ENCODE measurements at places on chromosomes 13 and 19.
A peak's percentile ranks its signal among the peaks of the same experiment; 100 is the strongest.

DNA sequence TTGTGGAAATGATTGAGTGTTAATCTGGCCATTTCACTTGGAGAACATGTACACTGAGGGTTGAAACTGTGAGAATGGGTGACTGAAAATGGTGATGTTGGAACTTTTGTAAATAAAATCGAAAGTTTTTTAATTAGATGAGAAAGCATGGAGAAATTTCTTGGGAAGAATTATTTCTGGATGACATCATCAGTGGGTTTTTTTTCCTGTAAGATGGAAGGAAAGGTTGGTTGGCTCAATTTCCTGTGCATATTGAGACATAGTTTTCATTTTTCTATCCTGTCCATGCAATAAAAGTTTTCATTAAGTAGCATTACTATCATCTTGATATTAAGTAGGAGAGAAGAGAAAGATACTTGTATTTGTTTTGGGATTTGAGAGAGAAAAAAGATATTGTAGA, 120.6 kb upstream of the HTR2A start:
- DNase-seq = no peak

DNA sequence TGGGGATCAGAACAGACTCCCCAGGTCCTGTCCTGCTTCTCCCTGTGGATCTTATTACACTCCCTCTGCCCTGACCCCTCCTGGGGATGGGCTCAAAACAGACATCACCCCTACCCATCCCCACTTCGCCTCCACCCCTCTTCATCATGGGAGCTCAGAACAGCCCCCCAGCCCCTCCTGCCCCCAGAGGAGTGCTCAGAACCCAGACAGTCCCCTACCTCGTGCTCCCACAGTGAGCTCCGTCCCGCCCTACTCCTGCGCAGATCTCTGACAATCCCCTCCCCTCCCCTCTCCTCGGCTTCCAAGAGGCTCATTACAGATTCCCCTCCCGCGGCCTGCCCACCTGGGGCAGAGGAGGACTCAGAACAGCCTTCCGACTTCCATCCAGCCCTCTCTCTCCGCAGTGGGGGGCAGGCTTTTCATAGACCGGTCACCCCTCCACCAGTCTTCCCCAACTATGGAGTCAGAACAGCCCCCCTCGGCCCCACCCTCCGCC, 6.1 kb downstream of the NXNL1 start:
- no peak for DNase-seq

DNA sequence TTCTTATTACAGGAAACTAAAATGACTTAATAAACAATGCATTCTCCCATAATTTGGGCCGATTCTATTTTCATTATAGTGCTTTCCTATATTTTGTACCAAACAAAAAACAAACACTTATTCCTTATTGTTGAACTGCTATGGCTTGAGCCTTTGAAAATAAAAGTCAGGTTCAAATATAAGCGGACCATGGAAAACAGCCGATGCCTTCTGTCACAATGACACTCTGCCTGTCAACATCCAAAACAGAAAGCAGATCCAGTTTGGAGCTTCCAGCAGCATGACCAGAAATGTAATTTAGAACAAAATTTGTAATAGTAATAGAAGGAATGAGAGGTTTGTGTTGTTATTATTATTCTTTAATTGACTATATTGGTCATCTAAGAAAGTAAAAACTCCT, 194.5 kb downstream of the LHFPL6 start:
- DNase-seq = no peak

DNA sequence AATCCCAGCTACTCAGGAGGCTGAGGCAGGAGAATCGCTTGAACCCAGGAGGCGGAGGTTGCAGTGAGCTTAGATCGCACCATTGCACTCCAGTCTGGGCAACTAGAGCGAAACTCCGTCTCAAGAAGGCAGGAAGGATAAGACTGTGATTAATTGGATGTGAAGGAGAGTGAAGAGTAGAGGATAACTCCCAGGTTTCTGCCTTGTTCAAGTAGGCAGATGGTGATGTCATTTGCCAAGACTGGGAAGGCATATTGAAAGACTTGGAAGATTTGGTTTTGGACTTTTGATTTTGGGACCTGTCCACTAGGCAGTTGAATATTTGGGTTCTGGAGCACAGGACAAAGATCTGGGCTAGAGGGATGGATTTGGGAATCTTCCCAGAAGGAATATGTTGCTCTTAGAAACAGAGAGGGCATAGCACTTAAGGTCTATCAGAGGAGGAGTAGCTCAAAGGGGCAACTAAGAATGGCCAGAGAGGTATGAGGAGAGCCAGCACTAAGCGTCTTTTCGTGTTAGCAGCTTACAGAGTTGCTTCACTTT, 20.0 kb downstream of the GARRE1 start:
- DNase-seq = no peak

GRCh38 chr13:79659121-79659521, 178.2 kb downstream of the NDFIP2 start:
- no peak for DNase-seq

DNA sequence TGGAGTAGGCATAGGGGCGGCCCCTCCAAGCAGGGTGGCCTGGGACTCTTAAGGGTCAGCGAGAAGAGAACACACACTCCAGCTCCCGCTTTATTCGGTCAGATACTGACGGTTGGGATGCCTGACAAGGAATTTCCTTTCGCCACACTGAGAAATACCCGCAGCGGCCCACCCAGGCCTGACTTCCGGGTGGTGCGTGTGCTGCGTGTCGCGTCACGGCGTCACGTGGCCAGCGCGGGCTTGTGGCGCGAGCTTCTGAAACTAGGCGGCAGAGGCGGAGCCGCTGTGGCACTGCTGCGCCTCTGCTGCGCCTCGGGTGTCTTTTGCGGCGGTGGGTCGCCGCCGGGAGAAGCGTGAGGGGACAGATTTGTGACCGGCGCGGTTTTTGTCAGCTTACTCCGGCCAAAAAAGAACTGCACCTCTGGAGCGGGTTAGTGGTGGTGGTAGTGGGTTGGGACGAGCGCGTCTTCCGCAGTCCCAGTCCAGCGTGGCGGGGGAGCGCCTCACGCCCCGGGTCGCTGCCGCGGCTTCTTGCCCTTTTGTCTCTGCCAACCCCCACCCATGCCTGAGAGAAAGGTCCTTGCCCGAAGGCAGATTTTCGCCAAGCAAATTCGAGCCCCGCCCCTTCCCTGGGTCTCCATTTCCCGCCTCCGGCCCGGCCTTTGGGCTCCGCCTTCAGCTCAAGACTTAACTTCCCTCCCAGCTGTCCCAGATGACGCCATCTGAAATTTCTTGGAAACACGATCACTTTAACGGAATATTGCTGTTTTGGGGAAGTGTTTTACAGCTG, at the start of the genes BRCA2 and ZAR1L:
Gene BRCA2 (plus strand): TSS at position 271 of the 790 bp plus-strand sequence. CDS start 953 bp downstream, outside the sequence.
Gene ZAR1L (minus strand): TSS at position 126 of the 790 bp plus-strand sequence. CDS start 3,438 bp downstream, outside the sequence.
- peak; percentile 89 for DNase-seq

- no peak for DNase-seq
These were observed 350.7 kb downstream of the LMO7 start for GRCh38 chr13:75986818-75987217.

- no peak for DNase-seq
These were observed 170.0 kb downstream of the TNFSF13B start for GRCh38 chr13:108439556-108439955.

DNA sequence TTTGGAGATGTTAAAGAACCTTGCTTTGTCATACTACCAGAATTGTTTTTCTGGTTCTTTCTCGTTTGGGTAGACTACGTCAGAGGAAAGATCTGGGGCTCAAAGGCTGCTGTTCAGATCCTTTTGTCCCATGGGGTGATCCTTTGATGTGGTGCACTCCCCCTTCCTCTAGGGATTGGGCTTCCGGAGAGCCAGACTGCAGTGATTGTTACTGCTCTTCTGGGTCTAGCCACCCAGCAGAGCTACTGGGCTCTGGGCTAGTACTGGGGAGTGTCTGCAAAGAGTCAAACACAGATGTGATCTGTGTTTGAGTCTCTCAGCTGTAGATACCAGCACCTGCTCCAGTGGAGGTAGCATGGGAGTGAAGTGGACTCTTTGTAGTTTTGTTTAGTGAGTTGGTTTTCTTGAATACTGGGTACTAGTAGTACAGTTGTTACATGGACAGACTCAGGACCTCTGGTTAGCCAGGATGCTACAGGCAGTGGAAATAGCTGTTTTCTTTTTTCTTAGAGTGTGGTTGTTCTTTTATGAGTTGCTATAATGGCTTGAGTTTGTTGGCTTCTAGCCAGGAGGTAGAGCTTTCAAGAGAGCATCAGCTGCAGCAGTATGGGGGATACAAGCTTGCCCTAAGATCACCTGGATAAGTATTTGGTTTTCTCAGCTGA, 34.4 kb downstream of the DNAJC15 start:
- no peak for DNase-seq

DNA sequence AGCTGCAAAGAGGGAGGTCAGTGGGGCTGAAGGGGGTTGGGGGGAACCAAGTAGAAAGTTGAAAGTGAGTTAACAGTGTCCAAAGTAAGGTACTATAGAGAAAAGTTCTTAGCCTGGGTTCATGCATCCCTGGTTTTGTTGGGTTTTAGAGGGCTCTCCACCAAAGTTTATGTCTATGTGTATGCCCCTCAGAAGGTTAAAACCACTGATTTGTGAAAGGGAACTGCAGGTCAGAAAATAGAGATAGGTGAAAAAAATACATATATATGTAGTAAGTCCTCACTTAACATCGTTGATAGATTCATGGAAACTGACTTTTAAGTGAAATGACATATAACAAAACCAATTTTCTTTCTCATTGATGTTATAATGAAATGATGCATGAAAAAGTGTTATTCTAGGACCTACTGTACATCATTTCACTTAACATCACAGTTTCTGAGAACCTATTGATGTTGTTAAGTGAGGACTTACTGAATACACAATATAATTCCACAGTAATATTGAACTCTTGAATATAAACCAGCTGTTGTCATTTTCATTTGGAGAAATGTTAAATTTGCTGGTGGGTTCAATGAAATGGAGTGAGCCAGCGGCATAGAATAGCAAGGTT, 9.6 kb downstream of the DGKH start:
- no peak for DNase-seq

GRCh38 chr13:84980571-84980970, 818.6 kb downstream of the SLITRK6 start:
- no peak for DNase-seq

DNA sequence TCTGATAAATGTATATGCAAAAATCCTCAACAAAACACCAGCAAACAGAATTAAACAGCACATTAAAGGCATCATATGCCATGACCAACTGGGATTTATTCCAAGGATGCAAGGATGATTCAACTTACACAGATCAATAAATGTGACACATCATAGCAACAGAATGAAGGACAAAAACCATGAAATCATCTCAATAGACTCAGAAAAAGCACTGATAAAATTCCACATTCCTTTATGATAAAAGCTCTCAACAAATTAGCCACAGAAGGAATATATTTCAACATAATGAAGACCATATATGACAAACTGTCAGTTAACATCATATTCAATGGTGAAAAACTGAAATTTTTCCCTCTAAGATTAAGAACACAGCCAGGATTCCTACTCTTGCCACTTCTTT, 691.6 kb downstream of the DIAPH3 start:
- DNase-seq = no peak

- DNase-seq = no peak
These were observed 144.9 kb downstream of the KLF12 start for GRCh38 chr13:73989244-73989843.

DNA sequence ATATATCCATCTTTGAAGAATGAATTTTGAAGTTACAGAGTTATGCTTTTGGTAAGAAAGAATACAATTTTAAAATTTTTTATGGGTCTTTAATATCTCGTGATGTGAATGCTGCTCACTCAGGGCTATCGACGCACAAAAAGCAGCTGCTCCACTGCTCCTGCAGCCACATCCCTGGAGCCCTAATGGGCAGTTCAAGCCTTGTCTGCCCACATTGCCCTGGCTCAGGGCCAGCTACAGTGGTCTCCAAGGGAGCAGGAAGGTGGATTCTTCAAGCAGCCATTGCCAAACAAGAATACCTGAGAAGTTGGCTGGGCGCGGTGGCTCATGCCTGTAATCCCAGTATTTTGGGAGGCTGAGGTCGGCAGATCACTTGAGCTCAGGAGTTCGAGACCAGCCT, 85.8 kb downstream of the IPO5 start:
- no peak for DNase-seq

GRCh38 chr13:95741584-95742563, 64.9 kb downstream of the DNAJC3 start:
- no peak for DNase-seq

GRCh38 chr13:20101467-20102316, 59.2 kb downstream of the GJA3 start:
- DNase-seq = no peak

DNA sequence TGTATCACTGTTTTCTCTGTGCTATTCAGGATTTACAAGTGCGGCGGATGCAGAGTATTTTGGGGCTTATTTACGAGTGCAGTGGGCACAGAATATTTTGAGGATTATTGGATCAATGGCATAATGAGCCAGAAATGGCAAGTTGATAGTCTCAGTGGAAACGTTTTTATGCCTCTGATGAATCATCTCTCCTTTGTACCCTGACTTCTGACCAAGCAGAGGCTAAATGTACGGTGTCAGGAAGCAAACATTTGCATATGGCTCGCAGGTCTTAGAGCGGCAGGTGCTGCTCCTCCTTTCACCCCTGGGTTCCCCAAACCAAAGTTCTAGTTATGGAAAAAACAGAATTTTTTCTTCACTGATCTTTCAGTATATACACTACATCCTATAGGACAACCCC, 94.5 kb downstream of the LIG4 start:
- no peak for DNase-seq

DNA sequence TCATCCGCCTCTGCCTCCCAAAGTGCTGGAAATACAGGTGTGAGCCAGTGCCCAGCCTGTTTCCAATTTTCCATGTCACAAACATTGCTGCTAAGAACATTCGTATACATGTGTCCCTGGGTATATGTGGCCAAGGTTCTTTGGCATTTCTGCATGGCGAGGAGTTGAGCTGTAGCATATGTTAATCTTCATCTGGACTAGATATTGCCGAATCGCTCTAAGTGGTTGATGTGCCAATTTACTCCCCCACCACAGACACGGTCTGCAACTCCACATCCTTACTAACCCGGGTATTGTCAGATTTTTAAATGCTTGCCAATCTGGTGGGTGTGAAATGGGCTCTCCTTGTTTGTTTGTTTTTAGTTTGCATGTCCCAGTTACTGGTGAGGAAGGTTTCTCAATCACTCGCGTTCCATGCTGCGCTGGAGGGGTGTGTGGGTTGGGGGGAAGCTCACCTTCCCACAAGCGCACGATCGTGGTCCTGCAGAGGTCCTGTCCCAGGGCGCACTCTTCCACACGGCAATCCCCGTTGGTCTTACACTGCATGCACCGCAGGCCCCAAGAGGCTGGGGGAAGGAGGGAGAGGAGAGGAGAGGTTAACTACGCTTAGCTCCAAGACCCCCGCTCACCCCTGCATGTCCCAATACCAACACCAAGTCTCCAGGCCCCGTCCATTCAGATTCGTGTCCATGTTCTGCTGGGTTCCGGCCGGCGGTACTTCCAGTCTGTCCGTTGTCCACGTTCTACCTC, 2.7 kb downstream of the PLAUR start:
- DNase-seq = no peak
